ENCODE measurements at places on chromosomes 3 and 15.

DNA sequence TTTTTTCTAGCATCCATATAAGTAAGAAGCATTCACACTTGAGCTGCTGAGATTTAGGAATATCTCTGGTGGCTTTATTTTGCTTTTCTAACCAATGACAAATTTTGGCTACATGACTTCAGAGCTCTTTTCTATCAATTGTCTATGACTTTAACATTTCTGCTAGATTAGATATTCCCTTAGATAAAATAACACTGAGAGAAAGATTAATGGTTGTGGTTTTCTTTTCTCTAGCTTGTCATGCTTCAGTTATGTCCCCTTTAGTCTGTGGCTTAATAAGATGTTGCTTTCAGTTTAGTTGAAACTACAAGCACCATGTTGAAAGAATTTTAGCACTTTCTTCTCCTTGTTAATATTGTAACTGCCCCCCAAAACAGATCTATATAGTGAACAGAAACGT is 665.6 kb upstream of the CCDC54 start:
- no peak overlapping the region for H3K4me3 ChIP-seq
- H3K4me1 ChIP-seq = no peaks in the 10 kb centered on the region
- DNase-seq = no peak
- H3K27me3 ChIP-seq = no peaks in the 10 kb centered on the region
- H3K36me3 ChIP-seq = no peaks in the 10 kb centered on the region

- peaks cover 72% of the 10 kb centered on the region for H3K27me3 ChIP-seq
- no peak for DNase-seq
- no peak overlapping the region for H3K27ac ChIP-seq
These were observed 28.6 kb downstream of the GALNT15 start for GRCh38 chr3:16203031-16203430.

DNA sequence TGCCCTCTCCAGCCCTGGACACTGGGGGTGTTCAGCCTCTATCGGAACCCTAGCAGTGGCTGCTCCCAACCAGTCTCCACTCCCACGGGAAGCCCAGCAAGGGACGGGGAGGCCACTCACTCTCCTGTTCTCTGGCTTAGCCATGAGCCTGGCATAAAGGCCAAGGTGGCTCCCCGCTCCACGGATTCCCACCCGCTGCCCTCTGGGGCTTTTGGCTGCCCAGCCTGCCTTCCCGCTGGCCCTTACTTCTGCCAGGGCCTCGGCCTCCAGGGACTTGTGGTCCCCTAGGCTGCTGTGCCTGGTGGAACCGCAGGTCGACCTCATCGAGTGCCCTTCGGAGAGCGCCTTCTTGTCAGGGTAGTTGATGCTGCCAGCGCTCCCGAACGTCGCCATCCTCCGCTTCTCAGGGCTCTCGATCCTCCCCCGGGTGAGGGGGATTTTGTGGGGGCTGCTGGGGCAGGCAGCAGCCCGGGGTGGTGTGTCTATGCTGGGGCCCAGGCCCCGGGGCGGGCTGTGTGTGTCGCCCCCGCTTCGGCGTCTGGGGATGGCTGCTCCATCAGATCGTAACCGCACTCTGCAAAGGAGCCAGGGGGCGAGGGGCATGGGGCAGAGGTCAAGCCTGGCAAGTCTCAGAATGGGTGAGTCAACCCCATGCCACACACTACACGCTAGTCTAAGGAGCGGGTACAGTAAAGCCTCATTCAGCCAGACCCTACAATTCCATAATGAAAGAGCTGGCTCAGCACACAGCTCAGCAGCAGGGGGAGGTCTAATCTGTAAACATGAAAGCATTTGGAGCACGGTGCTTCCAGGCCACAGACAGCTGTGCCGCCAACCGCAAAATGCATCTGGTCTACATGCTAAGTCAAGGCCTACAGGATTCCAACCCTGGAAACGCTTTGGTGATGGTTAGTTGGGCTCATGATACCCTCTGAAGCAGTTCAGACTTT is 27.3 kb upstream of the RAD18 start:
- no peaks in the 10 kb centered on the region for H3K4me1 ChIP-seq
- no peak overlapping the region for H3K4me3 ChIP-seq
- H3K36me3 ChIP-seq = no peaks in the 10 kb centered on the region
- H3K27me3 ChIP-seq = no peaks in the 10 kb centered on the region

GRCh38 chr3:37957539-37957936 is 33.0 kb upstream of the VILL start:
- H3K27me3 ChIP-seq = no peaks in the 10 kb centered on the region
- H3K36me3 ChIP-seq = peaks cover 23% of the 10 kb centered on the region
- peak overlapping the region; percentile 66 for H3K27ac ChIP-seq

GRCh38 chr3:98440283-98440682 is 22.7 kb upstream of the OR5K1 start:
- H3K36me3 ChIP-seq = no peaks in the 10 kb centered on the region
- H3K27ac ChIP-seq = no peak overlapping the region
- no peaks in the 10 kb centered on the region for H3K4me1 ChIP-seq

DNA sequence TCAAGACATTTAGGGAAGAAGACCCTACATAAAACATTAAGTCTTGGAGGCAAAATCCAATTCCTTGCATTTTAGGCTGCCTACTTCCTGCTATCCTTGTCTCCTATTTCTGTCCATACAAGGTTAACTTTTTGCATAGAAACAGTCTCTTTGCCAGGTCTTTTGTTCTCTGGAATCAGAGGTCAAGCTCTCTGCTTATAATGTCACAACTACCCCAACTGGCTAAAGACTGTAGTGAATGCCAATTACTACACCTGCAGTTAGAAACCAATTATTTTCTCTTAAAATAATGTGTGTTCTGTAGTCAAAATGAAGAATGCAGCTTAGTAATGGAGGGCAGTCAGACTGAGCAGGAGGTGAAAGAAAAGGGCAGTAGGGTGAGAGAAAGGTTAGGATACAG is 856.2 kb downstream of the TUSC7 start:
- no peak for DNase-seq
- H3K4me3 ChIP-seq = no peak overlapping the region
- H3K36me3 ChIP-seq = no peaks in the 10 kb centered on the region
- H3K4me1 ChIP-seq = no peaks in the 10 kb centered on the region
- H3K27ac ChIP-seq = no peak overlapping the region

GRCh38 chr3:71578054-71578751 is 5.3 kb downstream of the FOXP1 start:
- H3K4me1 ChIP-seq = peaks cover 3% of the 10 kb centered on the region
- no peak for DNase-seq
- peak overlapping the region; percentile 16 for H3K4me3 ChIP-seq
- H3K27me3 ChIP-seq = no peaks in the 10 kb centered on the region

DNA sequence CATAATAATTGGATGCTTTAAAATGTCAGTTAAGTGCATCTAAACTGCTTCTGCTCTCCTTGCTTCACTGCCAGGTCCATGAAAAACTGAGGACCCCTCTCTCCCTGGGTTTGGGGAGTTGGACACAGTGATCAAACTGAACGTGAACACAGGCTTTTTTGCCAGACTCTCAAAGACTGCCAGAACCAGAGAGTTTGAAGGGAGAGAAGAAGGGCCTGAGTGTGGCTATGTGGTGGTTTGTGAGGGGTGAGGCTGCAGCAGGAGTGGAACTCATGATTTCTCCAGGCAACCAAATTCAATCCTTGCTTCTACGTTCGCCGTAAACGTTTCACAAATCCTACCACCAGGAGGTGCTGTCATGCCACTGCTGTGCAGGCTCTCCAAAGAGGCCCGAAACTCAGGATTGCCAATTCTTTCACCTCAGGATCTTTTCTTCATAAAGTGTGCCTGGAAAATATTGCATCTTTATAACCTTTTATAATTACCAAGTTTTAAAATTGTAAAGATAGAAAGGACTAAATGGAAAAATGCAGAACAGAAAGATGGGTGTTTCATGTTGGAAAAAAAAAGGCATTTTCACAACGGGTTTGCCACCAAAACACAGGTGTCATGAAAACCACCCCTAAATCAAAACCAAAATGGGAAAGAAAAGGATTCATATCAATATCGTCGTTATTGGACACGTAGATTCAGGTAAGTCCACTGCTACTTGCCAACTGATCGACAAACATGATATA is 19.7 kb downstream of the TM4SF4 start:
- H3K4me1 ChIP-seq = no peaks in the 10 kb centered on the region
- no peak for DNase-seq
- H3K4me3 ChIP-seq = no peak overlapping the region
- H3K27ac ChIP-seq = no peak overlapping the region

GRCh38 chr3:150094150-150094933 is 123.6 kb upstream of the PFN2 start:
- H3K27ac ChIP-seq = no peak overlapping the region
- H3K36me3 ChIP-seq = no peaks in the 10 kb centered on the region
- no peaks in the 10 kb centered on the region for H3K4me1 ChIP-seq

- DNase-seq = no peak
- H3K27ac ChIP-seq = no peak overlapping the region
- H3K27me3 ChIP-seq = no peaks in the 10 kb centered on the region
- no peak overlapping the region for H3K4me3 ChIP-seq
- H3K36me3 ChIP-seq = no peaks in the 10 kb centered on the region
These were observed 122.4 kb downstream of the NECTIN3 start for GRCh38 chr3:111194048-111194447.

GRCh38 chr3:123909785-123910184 is 25.7 kb upstream of the MYLK start:
- DNase-seq = no peak
- no peaks in the 10 kb centered on the region for H3K36me3 ChIP-seq
- no peak overlapping the region for H3K27ac ChIP-seq
- H3K27me3 ChIP-seq = no peaks in the 10 kb centered on the region

DNA sequence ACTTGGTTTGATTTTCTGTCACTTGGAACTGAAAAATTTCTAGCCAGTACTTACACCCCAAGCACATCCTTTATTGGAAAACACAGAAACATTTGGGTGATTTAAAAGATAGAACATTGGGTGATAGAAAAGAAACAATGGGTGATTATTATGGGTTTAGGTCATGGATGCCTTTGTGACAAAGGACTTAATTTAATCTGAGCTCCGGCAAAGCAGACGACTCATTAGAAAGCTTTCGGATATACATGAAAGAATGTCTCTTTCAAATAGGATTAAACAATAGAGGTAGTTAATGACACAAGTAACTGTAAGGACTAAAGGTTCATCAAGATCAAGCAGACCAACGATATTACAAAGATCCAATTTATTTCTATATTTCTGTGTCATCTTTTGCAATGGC is 37.3 kb upstream of the CNTN4 start:
- no peak overlapping the region for H3K27ac ChIP-seq
- H3K4me3 ChIP-seq = no peak overlapping the region
- no peaks in the 10 kb centered on the region for H3K27me3 ChIP-seq
- H3K36me3 ChIP-seq = no peaks in the 10 kb centered on the region
- no peaks in the 10 kb centered on the region for H3K4me1 ChIP-seq

DNA sequence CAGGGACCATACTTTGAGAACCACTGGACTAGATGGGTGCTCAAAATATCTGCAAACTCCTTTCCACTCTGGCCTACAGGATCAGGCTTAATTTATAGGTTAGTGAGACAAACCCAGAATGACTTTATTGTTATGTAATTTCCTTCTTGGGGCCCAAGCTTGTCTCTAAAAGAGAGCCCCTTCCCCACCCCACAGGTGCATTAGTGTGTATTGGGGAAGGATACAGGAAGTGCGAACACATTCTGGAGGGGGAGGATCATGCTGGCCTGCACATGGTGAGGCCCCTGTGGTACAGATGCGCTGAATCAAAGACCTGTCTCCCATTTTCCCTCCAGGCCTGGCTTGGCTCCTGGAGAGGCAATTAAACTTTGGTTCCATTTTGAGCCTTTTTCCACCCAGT is 273.0 kb upstream of the LRTM1 start:
- H3K27ac ChIP-seq = no peak overlapping the region
- H3K36me3 ChIP-seq = no peaks in the 10 kb centered on the region
- H3K4me3 ChIP-seq = no peak overlapping the region
- no peak for DNase-seq

DNA sequence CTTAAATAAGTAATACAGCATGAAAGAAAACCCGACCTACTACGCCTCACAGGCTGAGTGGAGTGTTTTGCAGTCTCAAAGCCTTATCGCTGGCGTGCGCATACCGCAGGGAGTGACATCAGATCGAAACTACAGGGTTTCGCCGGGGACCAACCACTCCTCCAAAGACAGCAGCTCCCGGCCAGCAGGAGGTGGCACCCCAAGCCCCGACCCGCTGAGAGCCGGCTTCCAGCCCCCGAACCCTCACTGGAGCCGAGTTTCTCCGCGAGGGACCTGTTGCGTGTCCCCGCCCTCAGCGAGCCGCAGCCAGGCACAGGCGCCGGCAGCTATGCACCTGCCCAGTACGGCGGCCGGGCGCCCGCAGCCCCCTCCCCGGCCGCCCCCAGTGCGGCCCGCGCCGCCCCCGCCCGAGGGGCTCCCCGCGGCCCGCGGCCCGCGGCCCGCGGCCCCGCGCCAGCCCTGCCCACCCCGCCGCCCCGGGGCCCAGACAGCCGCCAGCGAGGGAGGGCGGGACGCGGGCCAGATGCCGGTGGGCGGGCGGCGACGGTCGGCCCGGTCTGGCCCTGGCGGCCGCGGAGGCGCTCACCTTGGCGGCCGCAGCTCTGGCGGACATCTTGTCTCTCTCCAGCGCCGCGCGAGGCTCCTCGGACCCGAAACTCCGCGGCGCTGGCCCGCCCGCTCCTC is 710 bp downstream of the TJP1 start:
- DNase-seq = no peak
- no peaks in the 10 kb centered on the region for H3K36me3 ChIP-seq
- H3K27me3 ChIP-seq = no peaks in the 10 kb centered on the region
- H3K4me1 ChIP-seq = peaks cover 4% of the 10 kb centered on the region
- H3K4me3 ChIP-seq = peak overlapping the region; percentile 65
- H3K27ac ChIP-seq = peak overlapping the region; percentile 98

DNA sequence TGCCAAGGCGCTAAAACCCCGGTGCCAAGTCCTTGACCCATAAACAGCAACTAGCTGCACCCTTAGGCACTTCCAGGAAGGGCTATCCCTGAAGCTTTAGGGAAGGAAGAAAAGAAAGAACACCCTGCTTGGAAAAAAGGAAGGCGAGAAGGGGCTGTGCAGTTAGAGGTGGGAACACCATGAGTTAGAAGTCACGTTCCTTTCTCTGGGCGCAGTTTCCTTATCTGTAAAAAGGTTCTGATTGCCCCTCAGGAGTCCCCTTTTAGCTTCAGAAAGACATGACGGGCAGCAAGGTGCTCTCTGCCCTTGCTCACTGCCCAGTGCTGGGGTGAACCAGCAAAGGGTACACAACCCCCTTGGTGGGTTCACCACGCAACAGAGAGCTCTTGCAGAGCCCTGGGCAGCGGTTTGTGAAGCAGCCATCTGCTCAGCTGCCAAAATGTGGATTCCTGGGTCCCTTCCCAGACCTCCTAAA is 798 bp downstream of the GCHFR start:
- no peak for DNase-seq
- peak overlapping the region; percentile 51 for H3K4me3 ChIP-seq
- no peaks in the 10 kb centered on the region for H3K27me3 ChIP-seq
- peaks cover 8% of the 10 kb centered on the region for H3K36me3 ChIP-seq
- peaks cover 64% of the 10 kb centered on the region for H3K4me1 ChIP-seq

- peaks cover 2% of the 10 kb centered on the region for H3K4me1 ChIP-seq
- H3K4me3 ChIP-seq = no peak overlapping the region
- no peak for DNase-seq
- no peak overlapping the region for H3K27ac ChIP-seq
These were observed 245.0 kb downstream of the SHOX2 start for GRCh38 chr3:157861076-157861765.

- H3K4me1 ChIP-seq = no peaks in the 10 kb centered on the region
- no peaks in the 10 kb centered on the region for H3K27me3 ChIP-seq
- DNase-seq = no peak
- no peak overlapping the region for H3K27ac ChIP-seq
- H3K4me3 ChIP-seq = no peak overlapping the region
These were observed 165.6 kb upstream of the SMAD3 start for GRCh38 chr15:66899555-66900350.

- DNase-seq = no peak
- no peak overlapping the region for H3K27ac ChIP-seq
- H3K36me3 ChIP-seq = no peaks in the 10 kb centered on the region
- H3K4me3 ChIP-seq = no peak overlapping the region
- H3K4me1 ChIP-seq = no peaks in the 10 kb centered on the region
These were observed 210.7 kb downstream of the ZNF385D start for GRCh38 chr3:21540265-21540664.

All from esophagus squamous epithelium (tissue), 5 donors.